ENCODE measurements at places on chromosomes 16 and 17.

- no peak for DNase-seq
Measured at GRCh38 chr17:27518545-27519521, 62.6 kb downstream of the KSR1 start.

DNA sequence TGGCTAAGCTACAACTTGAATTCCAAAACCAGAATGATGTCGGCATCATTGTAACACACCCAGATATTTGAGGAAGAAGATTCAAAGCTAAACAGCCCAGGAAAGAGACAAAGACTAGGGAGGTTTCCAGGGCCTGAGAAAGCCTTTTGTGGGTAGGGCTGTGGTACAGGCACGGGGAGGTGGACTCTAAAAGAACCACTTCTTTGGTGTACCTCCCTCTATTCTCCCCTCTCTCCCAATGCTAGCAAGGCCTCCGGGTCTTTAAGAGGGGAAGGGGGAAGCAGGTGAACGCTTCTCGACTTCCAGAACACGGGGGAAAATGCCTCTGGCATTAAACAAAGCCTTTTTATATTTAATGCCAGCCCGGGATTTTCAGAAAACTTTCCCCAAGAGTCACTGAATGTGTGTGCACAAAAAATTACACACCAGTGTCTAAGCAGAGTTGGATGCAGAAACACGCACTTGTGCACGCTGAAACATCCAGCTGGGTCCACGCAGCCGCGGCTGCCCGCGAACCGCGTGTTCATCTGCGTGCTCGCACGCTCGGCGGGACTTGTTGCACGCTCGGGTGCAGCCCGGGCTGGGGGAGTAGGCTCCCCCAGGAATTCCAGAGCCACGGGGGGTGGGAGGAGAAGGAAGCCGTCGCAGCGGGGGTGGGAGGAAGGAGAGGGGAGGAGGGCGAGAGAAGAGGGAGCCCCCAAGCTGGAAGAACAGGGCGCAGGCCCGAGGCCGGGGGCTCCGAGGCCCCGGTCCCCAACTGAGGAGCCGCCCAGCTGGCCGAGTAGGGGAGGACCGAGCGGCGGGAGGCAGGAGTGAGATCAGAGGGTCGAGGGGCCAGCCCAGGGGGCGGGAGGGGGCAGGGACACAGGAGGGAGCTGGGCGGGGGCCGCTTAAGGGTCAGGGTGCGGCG lies 20.1 kb upstream of the ZNF423 start:
- no peak for DNase-seq

DNA sequence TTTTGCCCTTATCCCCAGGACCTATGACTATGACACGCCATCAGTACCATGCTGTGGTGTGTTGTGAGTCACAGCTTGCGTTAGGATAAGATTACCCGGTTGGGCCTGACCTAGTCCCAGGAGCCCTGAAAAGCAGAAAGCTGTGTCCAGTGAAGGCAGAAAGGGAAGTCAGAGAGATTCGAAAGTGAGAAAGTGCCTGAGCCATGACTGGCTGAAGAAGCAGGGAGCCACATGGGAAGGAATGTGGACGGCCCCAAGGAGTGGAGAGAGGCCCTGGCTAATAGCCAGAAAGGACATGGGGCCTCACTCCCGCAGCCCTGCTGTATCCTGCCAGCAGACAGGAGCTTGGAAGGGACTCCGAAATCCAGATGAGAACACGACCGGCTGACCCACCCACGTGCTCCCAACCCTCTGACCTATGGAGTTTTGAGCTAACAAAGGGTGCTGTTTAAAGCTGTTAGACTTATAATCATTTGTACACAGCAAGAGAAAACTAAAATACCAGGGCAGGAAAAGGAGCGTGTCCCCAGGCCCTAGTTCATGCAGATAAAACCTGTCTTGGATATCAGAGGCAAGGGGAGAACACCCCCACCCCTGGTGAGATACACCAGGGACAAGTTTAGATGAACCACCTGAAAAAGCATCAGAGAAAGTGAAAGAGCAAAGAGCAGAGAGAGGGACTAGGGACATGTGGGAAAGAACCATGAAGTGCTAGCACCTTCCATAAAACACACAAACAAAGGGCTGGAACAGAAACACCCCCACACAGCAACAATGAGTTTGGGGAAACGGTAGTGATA lies 115.3 kb downstream of the SLC39A11 start:
- peak; percentile 54 for DNase-seq

- DNase-seq: no peak
Measured at GRCh38 chr16:12176051-12176450, 199.5 kb downstream of the SNX29 start.

DNA sequence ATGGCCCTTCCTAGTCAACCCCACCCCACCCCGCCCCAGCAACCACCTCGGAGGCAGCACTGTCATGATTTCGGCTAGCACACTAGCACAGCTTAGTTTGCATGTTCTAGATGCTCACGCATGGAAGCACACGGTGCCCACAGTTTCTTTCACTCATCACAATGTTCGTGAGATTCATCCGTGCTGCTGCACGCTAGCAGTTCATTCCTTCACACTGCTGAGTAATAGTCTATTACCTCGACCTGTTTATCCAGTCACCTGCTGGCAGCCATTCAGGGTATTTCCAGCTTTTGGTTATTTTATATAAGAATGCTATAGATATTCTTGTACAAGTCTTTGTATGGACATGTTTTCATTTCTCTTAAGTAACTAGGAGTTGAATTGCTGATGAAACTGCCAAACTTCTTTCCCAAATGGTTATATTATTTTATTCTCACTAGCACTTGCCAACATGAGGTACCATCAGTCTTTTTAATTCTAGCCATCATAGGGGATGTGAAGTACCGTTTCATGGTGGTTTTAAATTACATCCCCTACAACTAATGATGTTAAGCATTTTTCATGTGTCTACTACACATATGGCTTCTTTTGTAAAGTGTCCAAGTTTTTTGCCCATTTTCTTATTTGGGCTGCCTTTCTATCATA lies 75.7 kb downstream of the CYTH1 start:
- no peak for DNase-seq

DNA sequence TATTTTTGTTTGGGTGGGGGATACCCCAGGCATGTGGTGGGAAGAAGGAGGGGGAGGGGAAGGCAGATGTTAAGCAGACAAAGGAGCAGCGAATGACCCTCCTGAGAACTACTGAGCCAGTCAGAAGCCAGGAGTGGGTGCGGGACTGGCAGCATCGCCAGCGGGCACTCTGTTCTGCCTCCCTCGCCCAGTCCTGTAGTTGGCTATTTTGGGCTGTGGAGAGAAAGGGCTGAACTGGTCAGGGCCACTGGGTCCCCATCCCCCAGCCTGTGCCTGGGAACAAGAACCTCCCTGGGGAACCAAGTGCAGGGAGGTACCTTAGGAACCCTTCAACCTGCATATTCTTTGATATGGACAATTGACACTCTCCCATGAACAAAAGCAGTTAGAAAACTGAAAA lies 6.4 kb downstream of the LRRC3C start:
- DNase-seq: no peak

DNA sequence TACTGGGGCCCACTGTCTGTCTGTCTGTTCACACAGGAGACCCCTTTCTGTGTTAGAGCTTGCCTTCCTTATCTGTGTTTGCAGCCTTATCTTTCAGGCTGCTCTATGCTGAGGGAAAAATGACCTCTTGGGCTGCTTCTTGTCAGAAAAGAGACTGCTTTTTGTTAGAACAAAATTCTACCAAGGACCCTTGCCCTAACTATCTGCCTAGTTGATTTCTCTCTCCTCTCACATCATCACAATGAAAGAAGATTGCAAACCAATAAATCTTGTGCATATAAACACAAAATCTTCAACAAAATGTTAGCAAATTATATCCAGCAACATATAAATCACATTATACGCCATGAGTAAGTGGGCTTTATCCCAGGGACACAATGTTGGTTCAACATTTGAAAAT lies 1117.7 kb downstream of the CDH11 start:
- no peak for DNase-seq

- DNase-seq: no peak
Measured at GRCh38 chr17:76263896-76264295, 1.3 kb upstream of the UBALD2 start.
